Temporal lobe (tissue), 4 donors: ENCODE measurements at places on chromosomes 6 and 20. TPM values are rescaled to one million over a fixed set of nuclear protein-coding genes. Genes with fewer than 3 reads are reported as not detected.

The SLC23A2 gene
- total RNA-seq, result 50.6 TPM

The C4B gene
- total RNA-seq, result 14.5 TPM

The TREML1 gene
- not detected for total RNA-seq

The SLC22A1 gene
- not detected for total RNA-seq

The HLA-DRB1 gene
- total RNA-seq, result 1.7 TPM

The IMPG1 gene
- not detected for total RNA-seq

The SLC17A2 gene
- not detected for total RNA-seq

The TFAP2A gene
- 0.25 TPM for total RNA-seq

The CGA gene
- total RNA-seq, result not detected

The CDC40 gene
- 18.4 TPM for total RNA-seq

The SIRPA gene
- 9.3 TPM for total RNA-seq

The MYO6 gene
- total RNA-seq, result 20.9 TPM

The HLA-DOA gene
- total RNA-seq, result 0.25 TPM

The RIMS1 gene
- 233 TPM for total RNA-seq

The SLC26A8 gene
- total RNA-seq, result 3.2 TPM

The SAMD3 gene
- total RNA-seq, result 6.1 TPM

The GPX5 gene
- total RNA-seq, result not detected

The PRKN gene
- total RNA-seq, result 6.1 TPM

The ADGRB3 gene
- 110 TPM for total RNA-seq

The ISM1 gene
- 0.74 TPM for total RNA-seq

The NHSL1 gene
- total RNA-seq, result 42.8 TPM

The C2 gene
- total RNA-seq, result 1.7 TPM

The TSHZ2 gene
- 2.0 TPM for total RNA-seq

The DNAH8 gene
- under 0.01 TPM for total RNA-seq

The CCDC28A gene
- 7.4 TPM for total RNA-seq

The NHLRC1 gene
- total RNA-seq, result 1.2 TPM

The SLC22A7 gene
- 0.25 TPM for total RNA-seq

The AVP gene
- total RNA-seq, result not detected
